ENCODE measurements at places on chromosomes 3 and 15. TPM values are rescaled to one million over a fixed set of nuclear protein-coding genes. Genes with fewer than 3 reads are reported as not detected.

Gene TLR9
- not detected for total RNA-seq

Gene PDCD7
- total RNA-seq = 26.2 TPM

Gene MED12L
- 21.5 TPM for total RNA-seq

- no peaks in the 10 kb centered on the region for H3K36me3 ChIP-seq
Measured at GRCh38 chr3:53726643-53727042, 119.6 kb downstream of the CHDH start.

DNA sequence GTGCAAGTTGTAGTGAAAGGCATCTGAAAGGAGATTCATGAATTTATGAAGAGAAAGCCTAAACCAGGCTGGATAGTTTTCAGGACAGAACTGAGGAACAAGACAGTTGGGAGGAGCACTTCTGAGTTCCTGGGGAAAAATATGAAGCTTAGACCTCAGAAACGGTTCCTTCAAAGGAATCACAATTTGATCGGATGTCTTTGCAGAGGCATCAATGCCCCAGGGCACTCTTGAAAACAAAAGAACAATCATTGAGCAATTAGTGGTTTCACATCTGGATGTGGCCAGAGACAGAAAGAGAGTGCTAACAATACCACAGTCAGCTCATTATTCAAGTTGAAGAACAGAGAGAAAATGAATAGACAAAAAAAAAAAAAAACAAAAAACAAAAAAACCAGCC, 86.2 kb downstream of the KLF13 start:
- DNase-seq = no peak
- H3K4me3 ChIP-seq = no peak overlapping the region
- H3K36me3 ChIP-seq = no peaks in the 10 kb centered on the region
- H3K27ac ChIP-seq = no peak overlapping the region
- no peaks in the 10 kb centered on the region for H3K4me1 ChIP-seq

DNA sequence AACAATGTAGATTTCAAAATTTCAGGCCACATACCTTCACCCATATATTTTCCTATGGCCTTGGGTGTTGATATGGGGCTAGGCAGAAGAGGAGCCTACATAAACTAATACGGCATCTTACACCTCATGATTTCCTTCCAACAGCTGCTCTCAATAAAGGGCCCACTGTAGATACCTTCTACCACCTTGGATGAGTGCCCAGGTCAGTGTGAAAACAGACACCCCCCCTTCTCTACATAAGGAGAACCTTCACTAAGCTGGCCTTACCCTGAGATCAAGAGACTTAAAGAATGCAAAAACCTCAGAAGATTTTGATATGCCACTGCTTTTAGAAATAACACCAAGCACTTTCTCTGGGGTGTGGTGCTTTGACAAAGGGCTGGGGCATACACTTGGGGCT, 42.7 kb downstream of the SH3BP5 start:
- H3K36me3 ChIP-seq = no peaks in the 10 kb centered on the region
- no peak overlapping the region for H3K27ac ChIP-seq
- H3K27me3 ChIP-seq = no peaks in the 10 kb centered on the region
- 0 out of 2 replicates have a peak, but pooled peaks cover 2% of the 10 kb centered on the region for H3K4me1 ChIP-seq

Data from Caco-2 (cell line).